ENCODE measurements at places on chromosomes 11 and 22. TPM values are rescaled to one million over a fixed set of nuclear protein-coding genes. Genes with fewer than 3 reads are reported as not detected.

Gene CARD18
- total RNA-seq, result not detected

Gene CPSF7
- 45.6 TPM for total RNA-seq

GRCh38 chr11:18056561-18057181 is 10.6 kb upstream of the TPH1 start:
- ATAC-seq, result no peak

DNA sequence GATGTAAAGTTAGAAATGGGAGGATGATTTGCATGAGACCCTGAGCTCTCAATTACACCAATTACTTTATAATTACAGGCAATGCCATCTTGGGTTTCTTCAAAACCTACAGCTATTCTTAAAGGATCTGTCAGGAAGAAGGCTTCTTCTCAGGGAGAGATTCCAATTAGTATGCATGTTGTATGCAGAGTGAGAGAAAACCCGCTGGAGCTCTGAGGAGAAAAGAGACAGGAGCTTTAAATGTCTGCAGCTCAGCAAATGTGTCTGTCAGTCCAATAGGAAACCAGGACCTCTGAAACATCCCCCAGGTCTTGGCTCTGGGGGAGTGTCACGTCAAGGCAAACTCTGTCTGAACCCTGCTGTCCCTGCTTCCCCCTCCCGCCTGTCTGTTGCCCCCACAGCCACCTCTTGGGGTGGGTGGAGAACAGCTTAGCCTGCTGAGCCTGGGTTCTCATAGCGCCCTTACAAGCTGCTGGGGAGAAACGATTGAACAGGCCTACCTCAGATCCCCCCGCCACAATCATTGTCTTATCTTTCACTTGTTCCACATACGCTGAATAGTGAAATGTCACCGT is 140.2 kb downstream of the SPATA19 start:
- ATAC-seq, result no peak

DNA sequence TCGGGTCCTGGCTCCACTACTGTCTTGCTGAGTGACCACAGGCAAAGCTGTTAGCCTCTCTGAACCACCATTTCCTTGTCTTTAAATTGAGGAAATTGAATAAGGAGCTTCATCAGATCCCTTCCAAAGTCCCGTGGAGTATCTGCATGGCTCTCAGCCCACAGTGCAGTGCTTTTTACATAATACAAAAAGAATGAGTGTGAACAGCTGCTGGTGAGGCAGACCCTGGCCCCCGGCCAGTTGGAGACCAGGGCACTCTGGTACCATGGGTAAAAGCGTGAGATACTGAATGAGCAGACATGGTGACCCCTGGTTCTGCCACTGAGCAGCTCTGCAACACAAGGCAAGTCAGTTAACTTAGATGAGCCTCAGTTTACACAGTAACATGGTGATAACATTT is 86.8 kb downstream of the GALNT18 start:
- ATAC-seq, result no peak

Data from motor neuron (in vitro differentiated cells).